ENCODE measurements at places on chromosomes 12 and 14.

- DNase-seq, result no peak
These were observed 130.7 kb upstream of the ARID2 start for GRCh38 chr12:45598761-45599160.

DNA sequence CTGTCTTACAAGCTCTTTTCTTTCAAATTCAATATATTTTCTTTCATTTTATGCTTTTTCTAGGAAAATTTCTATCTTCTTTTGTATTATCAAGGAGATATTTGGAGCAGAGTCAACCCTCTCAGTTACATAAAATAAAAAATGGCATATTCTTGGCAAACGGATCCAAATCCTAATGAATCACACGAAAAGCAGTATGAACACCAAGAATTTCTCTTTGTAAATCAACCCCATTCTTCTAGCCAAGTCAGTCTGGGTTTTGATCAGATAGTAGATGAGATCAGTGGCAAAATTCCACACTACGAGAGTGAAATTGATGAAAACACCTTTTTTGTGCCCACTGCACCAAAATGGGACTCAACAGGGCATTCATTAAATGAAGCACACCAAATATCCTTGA is 20.6 kb downstream of the PIK3C2G start:
- no peak for DNase-seq

- no peak for DNase-seq
These were observed 7.8 kb upstream of the AMN start for GRCh38 chr14:102914474-102915291.

GRCh38 chr12:47868041-47868440 is 36.8 kb downstream of the VDR start:
- DNase-seq, result no peak

DNA sequence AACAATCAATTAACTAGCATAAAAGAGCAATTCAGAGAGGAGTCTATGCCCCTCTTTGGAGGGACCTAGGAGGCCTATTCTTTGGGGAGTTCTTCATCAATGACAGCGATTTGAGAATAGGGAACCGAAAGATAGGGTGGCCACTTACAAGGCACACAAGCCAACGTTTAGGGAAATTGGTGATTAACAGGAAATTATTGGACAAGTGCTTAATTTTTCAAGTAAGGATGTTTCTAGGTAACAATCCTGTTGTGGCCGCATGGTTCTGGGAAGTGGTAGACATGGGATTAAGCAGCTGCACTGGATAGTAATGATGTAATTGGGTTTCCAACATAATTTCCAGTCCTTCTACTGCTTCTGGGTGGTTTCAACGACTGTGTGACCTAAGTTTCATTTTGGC is 83.2 kb downstream of the HMGA2 start:
- no peak for DNase-seq

DNA sequence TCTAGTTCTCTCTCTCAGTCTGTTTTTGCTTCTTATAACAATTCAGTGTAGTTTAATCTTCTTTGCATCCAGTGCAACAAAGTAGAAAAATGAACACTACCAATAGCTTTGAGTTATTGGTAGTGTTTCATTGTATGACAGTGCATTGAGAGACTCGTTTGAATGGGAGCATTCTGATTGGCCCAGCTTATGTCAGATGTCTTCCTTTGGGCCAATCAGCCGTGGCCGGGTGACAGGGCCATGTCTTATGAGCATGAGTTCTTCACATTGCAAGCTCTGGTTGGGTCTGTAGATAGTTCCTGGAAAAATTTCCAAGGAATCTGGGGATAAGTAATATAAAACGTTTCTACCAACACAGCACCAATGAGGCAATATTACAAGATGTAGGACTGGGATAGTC is 36.5 kb downstream of the GYS2 start:
- DNase-seq, result no peak

GRCh38 chr14:38790916-38791315 is 312.1 kb downstream of the SEC23A start:
- DNase-seq, result no peak

DNA sequence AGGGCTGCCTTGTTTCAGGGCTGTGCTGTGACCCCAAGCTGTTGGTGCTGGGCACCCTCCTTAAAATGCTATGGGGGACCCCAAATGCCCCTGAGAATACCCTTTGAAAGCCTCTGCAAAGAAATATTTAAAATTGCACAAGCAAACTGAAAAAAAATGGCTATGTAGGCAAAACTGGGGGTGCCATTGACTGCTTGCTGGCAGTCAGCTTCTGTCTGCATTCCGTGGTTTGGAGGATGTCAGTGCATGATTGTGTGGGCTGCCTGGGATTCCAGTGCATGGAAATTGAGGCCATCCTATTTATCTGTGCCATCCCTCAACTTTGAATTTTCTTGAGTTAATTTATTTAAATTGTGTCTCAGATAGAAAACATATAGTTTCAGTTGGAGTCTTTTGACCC is 113.7 kb upstream of the RTL1 start:
- no peak for DNase-seq

GRCh38 chr12:66002812-66003211 is 127.7 kb downstream of the LLPH start:
- no peak for DNase-seq

DNA sequence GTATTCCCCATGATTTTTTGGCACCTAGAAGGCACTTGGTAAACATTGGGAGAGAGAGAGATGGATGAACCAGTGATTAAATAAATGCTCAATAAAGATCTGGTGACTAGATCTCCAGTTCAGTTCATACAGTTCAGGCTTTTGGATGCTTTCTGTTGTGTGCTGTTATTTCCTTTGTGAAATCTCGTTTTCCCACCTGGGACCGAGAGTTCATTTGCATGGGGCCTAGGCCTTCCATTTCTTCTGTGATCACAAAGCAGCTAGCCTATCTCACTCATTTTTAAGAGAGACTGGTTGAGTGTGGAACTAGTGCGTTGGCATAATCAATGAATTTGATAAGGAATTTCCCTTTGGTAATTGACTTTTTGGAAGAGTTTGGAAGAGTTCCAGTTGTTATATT is 104.0 kb downstream of the VRK1 start:
- no peak for DNase-seq

- no peak for DNase-seq
These were observed 10.1 kb downstream of the RNASE1 start for GRCh38 chr14:20792556-20792955.

GRCh38 chr12:76143343-76144244 is 59.1 kb upstream of the NAP1L1 start:
- DNase-seq, result no peak

DNA sequence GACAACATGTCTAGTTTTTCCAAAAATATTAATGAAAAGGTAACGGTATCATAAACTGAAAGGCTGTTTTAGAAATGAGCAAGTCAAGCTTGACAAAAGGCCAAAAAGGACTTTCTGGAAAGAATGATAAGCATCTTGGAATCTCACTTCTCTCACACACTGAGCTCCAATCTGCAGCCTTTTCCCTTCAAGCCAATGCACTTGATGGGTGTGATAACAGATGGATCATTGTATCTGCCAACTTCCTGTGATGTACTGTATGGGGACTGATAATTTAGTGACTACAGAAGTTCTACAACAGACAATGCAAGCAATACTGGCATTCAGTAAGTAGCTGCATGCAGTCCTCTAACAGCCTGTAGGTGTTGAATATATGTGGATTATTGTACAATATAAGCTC is 147.1 kb downstream of the MED13L start:
- no peak for DNase-seq

GRCh38 chr12:563787-564298 is 99.4 kb downstream of the NINJ2 start:
- DNase-seq, result no peak

DNA sequence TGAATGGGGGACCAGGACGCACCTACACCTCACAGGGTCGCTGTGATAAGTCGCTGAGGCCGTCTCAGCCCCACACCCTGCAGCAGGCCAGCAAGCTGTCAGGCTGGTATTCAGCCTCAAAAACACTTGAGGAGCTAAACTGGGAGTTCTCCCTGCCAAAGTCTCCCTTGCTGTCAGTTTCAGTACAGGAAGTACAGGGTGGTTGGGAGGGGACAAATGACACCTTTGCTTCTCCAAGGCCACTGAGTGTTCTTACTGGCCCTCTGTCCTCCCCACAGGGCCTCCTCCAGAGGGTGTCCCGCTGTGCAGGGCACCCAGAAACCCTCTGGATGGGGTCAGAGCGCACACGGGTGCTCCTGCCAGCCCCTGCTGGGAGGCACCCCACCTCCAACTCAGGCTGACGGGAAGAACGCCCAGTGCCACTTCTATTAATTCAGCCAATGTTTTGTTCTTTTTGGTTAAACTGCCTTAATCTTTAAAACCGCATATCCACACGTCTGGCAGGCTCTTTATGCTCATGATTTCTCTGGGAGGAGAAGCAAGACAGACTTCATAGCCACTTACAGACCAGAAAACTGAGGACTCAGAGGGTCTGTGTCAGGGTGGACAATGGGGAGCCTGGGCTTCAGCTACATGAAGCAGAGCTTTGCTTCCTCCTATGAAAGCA is 75.9 kb downstream of the ITPK1 start:
- DNase-seq, result no peak

DNA sequence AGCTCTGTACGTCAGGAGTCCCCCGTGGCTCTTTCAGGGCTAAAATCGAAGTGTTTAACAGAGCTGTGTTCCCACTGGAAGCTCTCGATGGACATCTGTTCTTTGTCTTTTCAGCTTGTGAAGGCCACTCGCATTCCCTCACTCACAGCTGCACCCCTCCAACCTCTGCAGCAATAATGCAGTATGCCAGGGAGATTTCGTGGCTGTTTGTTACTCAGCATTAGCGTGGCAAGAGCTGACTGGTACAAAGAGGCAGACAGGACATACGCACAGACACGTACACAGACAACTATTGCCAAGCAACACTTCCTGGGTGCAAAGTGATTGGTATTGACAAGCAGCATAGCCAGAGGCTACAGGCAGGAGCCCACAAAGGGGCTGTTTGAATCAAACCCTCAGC is 11.8 kb upstream of the FBXO21 start:
- DNase-seq, result no peak

GRCh38 chr14:104794993-104795780 is at the start of gene AKT1:
TSS of gene AKT1 (minus strand) at chr14:104795748. CDS start at chr14:104792643, 3,105 bp downstream.
- DNase-seq, result no peak

GRCh38 chr12:104356231-104357115 is 52.9 kb downstream of the EID3 start:
- no peak for DNase-seq

DNA sequence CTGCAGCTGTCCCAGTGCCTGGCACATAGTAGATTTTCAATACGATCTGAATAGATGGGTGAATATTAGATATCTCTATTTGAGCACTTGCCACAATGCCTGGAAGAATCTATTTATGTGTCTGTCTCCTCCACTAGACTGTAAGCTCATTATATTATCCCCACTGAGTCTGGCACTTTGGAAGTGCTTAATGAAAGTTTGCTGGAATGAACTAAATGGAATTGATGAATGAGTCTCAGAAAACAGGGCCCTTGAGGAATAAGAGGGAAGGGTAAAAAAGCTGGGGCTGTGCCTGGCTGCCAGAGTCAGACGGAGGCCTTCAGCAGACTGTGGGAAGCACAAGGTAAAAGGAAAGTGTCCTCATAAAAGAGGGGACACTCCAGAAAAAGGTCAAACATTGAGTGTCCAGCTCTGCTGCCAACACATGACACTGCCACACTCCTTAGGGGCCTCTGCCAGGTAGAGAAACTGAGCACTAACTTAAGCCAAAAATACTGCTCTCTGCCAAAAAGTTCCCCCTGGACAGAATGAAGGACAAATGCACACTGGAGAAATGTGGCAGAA is 39.3 kb downstream of the GLT8D2 start:
- DNase-seq, result no peak

- DNase-seq, result no peak
These were observed 1085.4 kb downstream of the SLC6A15 start for GRCh38 chr12:83827193-83827592.

DNA sequence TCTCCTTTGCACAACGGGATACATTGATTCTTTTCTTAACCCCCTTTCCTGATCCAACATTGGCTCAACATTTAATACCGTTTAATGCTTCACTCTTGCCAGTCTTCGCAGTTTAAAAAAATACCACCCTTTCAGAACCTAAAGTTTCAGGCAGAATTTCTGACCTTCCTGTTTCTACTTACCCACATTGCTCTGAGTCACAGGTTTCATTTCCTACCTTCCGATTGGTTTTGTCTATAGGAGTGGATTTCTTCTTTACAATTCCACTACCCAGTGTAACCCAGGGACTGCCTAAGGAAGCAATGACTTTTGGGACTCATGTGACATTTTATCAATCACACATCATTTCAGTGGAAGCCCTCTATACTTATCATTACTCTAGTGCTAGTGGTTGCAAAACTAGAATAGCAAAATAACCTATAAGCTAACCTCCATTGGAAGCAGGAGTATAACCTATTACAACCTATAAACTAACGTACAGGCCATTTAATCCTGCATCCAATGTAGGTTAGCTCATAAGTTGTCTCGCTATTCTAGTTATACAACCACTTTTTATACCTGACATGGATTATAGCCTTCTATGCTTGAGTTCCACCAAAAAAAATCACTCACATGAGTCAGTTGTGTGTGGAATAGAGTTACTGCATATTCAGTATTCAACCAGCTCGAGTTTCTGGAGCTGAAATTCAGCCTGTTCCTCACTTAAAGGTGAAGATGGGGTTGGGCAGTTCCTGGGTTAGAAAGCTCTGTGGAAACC is 64.9 kb upstream of the KITLG start:
- DNase-seq, result no peak

DNA sequence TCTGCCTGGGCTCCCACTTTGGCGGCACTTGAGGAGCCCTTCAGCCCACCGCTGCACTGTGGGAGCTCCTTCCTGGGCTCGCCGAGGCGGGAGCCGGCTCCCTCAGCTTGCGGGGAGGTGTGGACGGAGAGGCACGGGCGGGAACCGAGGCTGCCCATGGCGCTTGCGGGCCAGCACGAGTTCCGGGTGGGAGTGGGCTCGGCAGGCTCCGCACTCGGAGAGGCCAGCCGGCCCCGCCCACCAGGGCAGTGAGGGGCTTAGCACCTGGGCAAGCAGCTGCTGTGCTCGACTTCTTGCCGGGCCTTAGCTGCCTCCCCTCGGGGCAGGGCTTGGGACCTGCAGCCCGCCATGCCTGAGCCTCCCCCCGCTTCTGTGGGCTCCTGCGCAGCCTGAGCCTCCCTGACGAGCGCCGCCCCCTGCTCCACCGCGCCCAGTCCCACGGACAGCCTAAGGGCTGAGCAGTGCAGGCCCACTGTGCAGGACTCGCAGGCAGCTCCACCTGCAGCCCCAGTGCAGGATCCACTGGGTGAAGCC is 44.6 kb downstream of the R3HDM2 start:
- DNase-seq, result no peak

DNA sequence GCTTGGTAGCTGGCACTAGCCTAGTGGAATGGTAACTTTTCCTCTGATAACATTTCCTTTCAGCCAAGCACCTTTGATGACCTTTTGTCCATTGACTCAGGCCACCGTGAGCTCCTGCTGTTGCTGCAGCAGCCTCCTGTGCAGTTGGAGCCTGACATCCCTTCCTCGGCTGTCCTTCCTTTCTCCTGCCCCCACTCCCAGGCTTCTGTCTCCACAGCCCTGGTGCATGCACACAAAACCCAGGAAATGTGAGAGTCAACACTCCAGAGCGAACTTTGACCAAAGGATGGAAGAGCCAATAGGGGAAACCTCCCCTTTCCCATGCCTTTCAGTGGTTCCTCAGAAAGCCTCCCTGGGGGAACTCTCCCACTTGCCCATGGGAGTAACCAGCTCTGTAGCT is 115.0 kb downstream of the TMEM260 start:
- DNase-seq, result no peak
